ENCODE measurements at places on chromosomes 6 and 20. TPM values are rescaled to one million over a fixed set of nuclear protein-coding genes. Genes with fewer than 3 reads are reported as not detected.

- DNase-seq, result no peak
Measured at GRCh38 chr20:7672571-7672970, 267.7 kb downstream of the HAO1 start.

- no peak for DNase-seq
Measured at GRCh38 chr20:4684837-4685413, 36.8 kb upstream of the PRND start.

DNA sequence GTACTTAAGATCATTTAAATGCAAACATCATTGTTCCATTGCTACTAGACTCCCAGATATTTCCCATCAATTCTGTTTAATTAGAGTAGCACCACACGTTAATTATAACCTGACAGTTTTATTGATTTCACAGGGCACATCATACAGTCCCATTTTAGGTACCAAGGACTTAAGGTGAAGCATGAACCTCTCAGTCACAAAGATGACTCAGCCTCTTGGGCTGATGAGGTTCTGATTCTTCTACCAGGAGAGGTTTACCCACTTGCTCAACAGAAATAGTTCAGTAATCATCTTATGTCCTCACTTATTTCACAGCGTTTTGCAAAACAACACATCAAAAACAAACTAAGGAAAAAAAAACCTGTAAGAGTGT lies 98.5 kb downstream of the HIVEP2 start:
- no peak for DNase-seq

DNA sequence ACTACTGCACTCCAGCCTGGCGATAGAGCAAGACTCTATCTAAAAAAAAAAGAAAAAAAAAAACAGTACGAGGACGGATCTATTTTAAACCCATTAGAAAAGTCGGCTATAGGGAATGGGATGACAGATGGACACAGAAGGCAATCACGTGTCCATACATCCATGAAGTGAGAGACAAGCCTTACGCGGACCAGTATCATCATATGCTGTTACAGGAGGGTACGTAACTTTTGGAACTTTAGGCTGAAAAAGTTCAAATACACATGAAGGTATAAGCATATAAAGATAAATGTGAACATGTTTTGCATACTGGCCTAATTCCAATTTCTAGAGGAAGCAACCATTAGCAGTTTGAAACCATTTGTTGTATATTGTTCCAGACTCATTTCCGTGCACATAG lies 109.8 kb upstream of the EXOC2 start:
- DNase-seq, result no peak

DNA sequence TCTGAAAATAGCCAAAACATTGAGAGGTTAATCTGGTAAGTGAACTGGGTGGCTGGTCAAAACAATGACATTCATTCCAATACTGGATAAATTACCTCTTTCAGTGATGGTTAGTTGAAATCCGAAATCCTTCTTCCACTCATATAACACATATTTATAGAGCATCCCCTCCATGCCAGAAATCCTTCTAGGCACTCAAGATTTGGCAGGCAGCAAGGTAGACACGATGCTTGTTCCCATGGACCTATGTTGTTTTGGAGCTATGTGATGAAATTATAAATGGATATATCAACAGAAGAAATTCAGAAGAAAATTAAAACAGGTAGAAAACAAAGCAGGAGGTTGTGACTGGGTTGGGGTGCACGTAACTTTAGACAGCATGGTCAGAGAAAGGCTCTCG lies 26.3 kb upstream of the SNRPB2 start:
- DNase-seq, result no peak

- DNase-seq, result no peak
Measured at GRCh38 chr6:138250053-138250452, 31.8 kb upstream of the PBOV1 start.

The SLC17A1 gene
- total RNA-seq, result not detected

DNA sequence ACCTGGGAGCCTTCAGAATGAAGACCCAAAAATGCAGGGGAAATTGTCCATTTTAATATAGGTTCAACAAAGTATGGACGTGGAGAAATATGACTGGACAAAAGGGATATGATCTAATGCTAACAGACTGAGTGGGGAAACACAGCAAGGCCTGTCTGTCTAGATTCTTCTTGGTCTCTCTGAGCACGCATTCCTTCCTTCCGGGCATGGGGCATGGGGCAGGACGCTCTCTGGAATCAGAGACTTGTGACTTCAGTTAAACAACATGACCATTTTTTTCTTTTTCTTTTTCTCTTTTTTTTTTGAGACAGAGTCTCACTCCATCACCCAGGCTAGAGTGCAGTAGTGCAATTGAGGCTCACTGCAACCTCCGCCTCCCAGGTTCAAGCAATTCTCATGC lies 31.9 kb downstream of the ZBTB2 start:
- no peak for DNase-seq

DNA sequence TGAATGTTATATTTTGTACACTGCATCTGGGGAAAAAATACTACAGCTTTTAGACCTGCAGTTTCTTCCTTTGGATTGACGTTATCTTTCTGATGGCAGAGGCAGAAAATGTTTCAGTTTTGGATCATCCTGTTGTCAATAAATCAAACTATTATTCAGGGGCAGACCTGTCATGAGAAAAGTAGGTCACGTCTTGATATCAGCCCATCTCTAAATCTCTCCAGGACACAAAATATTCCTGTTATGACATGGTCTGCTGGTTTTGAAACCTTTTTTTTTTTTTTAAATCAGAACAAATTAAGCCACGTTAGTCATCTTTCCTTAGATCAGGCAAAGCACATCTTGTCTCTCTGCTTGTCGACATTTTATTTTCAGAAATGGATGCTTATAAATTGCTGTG lies 24.0 kb downstream of the IL20RA start:
- DNase-seq, result no peak

- no peak for DNase-seq
Measured at GRCh38 chr6:149170564-149171452, 146.7 kb upstream of the TAB2 start.

- no peak for DNase-seq
Measured at GRCh38 chr6:54959820-54960219, 113.2 kb downstream of the FAM83B start.

DNA sequence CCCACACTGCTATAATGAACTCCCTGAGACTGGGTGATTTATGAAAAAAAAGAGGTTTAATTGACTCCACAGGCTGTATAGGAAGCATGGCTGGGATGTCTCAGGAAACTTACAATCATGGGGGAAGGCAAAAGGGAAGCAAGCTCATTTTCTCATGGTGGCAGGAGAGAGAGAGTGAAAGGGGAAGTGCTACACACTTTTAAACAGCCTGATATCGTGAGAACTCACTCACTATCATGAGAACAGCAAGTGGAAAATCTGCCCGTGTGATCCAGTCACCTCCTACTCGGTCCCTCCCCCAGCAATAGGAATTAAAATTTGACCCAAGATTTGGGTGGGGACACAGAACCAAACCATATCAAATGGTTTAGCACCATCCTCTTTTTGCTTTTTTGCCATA lies 116.6 kb upstream of the CEP162 start:
- DNase-seq, result no peak

The CAP2 gene
- 30.2 TPM for total RNA-seq

DNA sequence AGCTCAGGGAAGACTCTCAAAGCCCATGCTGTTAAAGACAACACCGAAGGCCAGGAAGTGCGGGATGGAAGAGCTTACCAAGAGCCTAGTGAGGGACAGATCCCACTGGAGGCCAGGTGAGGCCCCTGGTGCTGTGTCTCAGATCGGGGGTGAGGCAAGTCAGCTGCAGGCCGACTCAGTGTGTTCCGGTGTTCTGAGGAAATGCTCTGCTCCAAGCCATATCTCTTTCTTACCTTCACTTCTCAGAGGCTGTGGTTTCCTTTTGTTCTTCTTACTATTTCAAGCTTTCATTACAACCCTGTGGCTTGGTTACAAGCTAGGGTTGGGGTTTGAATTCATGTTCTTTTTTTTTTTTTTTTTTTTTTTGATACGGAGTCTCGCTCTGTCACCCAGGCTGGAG lies 114.3 kb upstream of the ZFP64 start:
- DNase-seq, result no peak

DNA sequence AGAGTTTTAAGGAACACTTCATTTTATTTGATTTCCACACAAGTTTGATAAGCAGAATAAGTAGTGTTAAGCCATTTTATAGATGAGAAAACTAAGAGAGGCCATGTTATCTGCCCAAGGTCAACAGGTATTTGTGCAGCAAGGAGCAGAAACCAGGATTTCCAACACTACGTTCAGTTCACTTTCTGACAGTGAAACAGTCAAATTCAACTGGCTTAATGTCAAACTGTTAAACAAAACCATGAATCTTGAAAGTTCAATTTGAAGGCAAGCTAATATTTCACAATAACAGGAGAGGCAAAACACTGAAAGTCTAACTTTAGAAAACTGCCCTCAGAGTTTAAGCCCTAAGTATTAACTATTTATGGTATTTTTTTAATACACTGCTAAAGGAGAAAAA lies 32.6 kb downstream of the DTNBP1 start:
- DNase-seq, result no peak

- no peak for DNase-seq
Measured at GRCh38 chr20:36574366-36575135, 1.2 kb downstream of the TGIF2 start.

GRCh38 chr6:158231551-158232315 lies 63.6 kb downstream of the GTF2H5 start:
- peak; percentile 91 for DNase-seq

The CFAP206 gene
- 0.48 TPM for total RNA-seq

DNA sequence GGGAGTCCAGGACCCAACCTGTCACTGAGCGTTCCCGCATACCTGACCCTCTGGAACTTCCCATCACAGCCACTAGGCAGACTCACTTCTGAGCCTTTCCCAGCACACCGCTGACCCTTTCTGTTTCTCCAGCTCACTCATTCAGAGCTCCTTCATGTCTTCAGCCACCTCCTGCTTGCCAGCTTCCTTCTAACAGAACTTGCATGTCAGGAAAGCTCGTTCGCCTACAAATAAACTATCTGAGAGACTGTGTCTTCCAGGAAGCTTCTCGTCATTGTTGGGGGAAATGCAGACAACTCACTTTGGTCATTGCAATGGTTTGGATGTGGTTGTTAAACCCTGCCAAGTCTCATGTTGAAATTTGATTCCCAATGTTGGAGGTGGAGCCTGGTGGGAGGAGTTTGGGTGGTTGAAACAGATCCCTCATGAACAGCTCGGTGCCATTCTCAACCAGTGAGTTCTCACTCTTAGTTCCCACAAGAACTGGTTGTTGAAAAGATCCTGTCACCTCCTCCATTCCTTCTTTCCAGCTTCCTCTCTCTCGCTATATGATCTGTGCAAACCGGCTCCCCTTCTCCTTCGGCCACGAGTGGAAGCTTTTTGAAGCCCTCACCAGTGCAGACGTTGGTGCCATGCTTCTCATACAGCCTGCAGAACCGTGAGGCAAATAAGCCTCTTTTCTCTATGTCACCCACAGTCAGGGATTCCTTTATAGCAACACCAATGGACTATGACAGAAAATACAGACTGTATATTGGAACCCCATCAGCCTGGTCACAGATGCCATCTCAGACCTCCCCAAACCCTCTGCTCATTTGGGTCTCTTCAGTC lies 1.4 kb upstream of the MUC21 start:
- DNase-seq, result no peak
